Kidney (tissue), 22 donors: ENCODE measurements at places on chromosomes 4 and X.

- DNase-seq, result no peak
Measured at GRCh38 chrX:68835468-68835867, 6.6 kb downstream of the EFNB1 start.

GRCh38 chr4:107734120-107734519 lies 14.1 kb upstream of the PAPSS1 start:
- no peak for DNase-seq

DNA sequence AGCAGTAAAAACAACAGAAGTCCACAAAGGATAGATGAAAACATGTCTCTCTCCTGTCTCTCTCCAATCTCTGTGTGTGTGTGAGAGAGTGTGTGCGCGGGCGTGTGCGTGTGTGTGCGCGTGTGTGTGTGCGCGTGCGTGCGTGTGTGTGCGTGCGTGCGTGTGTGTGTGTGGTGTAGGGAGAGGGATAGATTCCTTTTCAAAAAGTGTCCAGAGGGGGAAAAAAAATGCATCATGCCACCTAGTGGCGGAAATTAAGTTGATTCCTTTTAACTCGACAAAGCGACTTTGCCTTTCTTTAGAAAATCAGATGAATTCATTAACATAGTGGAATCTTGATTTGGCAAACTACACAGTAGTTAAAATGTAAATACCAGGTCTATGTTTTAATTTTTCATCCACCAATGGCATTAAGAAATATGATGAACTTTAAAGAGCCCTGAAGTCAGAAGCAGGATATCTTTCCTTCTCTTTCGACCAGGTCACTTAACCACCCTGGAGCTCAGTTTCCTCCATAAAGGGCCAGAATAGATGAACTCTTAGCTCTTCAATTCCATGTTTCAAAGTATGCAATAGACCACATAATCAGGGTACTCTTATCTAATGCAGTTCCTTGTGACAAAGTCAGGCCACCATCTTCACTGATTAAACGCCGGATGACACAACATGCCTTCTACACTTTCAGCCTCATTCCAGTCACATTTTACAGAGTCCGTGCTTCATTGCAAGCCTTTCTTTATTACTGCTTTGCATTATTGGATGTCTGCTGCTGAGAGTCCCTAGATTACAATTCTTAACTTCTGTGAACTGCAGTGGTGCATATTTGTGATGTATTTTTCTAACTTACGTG lies 162.8 kb downstream of the FBXO8 start:
- DNase-seq, result no peak

- DNase-seq, result no peak
Measured at GRCh38 chr4:87051121-87051713, 116.4 kb downstream of the AFF1 start.

DNA sequence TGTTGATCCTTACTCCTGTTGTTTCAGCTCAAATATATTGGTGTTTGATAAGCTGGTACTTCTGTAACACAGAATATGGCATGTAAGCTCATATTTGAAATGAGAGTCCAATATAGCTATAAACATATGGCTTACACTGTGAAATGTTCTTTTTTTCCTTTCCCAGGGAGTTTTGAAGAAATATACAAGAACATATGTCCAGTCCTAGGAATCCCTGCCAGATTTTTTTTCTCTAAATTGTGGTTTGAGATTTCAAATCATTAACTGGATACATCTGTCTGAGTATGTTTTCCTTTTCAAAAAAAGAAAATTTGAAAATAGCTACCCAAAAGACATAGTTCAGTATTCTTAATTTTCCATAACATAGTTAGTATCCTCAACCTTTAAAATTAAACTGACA lies 60.2 kb downstream of the HMGB2 start:
- DNase-seq, result no peak

GRCh38 chrX:30248854-30249253 lies 1.9 kb downstream of the MAGEB1 start:
- no peak for DNase-seq

DNA sequence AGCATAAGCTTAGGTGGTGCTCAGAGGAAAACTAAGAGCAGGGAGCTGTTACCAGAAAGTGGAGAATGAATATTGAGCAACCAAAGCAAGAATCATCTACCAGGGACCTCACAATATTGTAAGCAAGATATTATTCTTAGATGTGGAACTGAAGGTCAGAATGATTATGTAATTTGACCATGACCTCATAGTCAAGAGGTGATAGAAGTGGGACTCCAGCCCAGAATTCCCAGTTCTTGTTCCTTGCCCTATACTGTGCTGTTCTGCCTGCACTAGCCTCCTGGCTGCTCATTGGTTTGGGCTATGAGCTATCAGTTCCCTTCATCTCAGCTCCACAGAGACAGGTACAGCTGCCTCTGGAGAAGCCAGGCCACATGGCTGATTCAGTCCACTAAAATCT lies 229.4 kb downstream of the LDB2 start:
- DNase-seq, result no peak

- DNase-seq, result no peak
Measured at GRCh38 chr4:56940403-56940802, 32.7 kb downstream of the REST start.

GRCh38 chrX:37378404-37378803 lies 29.2 kb downstream of the PRRG1 start:
- DNase-seq, result no peak

GRCh38 chr4:6391186-6391851 lies 81.1 kb downstream of the PPP2R2C start:
- no peak for DNase-seq
